ENCODE measurements at places on chromosomes 6 and 20. TPM values are rescaled to one million over a fixed set of nuclear protein-coding genes. Genes with fewer than 3 reads are reported as not detected.

The TUBB1 gene
- total RNA-seq, result not detected

The OOEP gene
- not detected for total RNA-seq

The BACH2 gene
- total RNA-seq, result 0.78 TPM

The CST4 gene
- total RNA-seq, result 0.78 TPM

The GJA10 gene
- not detected for total RNA-seq
